Psoas muscle (tissue), 8 donors: ENCODE measurements at places on chromosomes 3 and 15. TPM values are rescaled to one million over a fixed set of nuclear protein-coding genes. Genes with fewer than 3 reads are reported as not detected.

The ADAMTSL3 gene
- 2.1 TPM for total RNA-seq

The BTLA gene
- total RNA-seq, result not detected

The LSAMP gene
- 0.17 TPM for total RNA-seq

The AMT gene
- total RNA-seq, result 5.3 TPM

The GRAMD2A gene
- not detected for total RNA-seq

The PRC1 gene
- 2.0 TPM for total RNA-seq

The SLC28A2 gene
- total RNA-seq, result not detected

The UROC1 gene
- total RNA-seq, result not detected

The HES1 gene
- total RNA-seq, result 17.9 TPM

The DUOXA1 gene
- not detected for total RNA-seq

The RETNLB gene
- total RNA-seq, result not detected

The RAB11A gene
- total RNA-seq, result 94.8 TPM

The IFT57 gene
- total RNA-seq, result 12.3 TPM

The TRPC1 gene
- total RNA-seq, result 0.78 TPM

The CHRM5 gene
- not detected for total RNA-seq

The RNU6-1 gene
- not detected for total RNA-seq

The BSN gene
- 0.28 TPM for total RNA-seq

The MGA gene
- 25.8 TPM for total RNA-seq

The SEMA3F gene
- total RNA-seq, result 13.7 TPM

The SKOR1 gene
- total RNA-seq, result 0.34 TPM

The STRIT1 gene
- 1,022 TPM for total RNA-seq

The ZBTB20 gene
- 51.6 TPM for total RNA-seq

The ST3GAL6 gene
- total RNA-seq, result 9.4 TPM

The GPR156 gene
- total RNA-seq, result 0.36 TPM

The USP19 gene
- total RNA-seq, result 109 TPM

The ALG1L2 gene
- total RNA-seq, result not detected

The KNG1 gene
- 0.16 TPM for total RNA-seq

The ZNF620 gene
- total RNA-seq, result 1.3 TPM

The NR1I2 gene
- total RNA-seq, result not detected

The UNC13C gene
- 11.9 TPM for total RNA-seq

The PRICKLE2 gene
- total RNA-seq, result 3.2 TPM

The PLA2G4F gene
- total RNA-seq, result 3.7 TPM

The GPR149 gene
- total RNA-seq, result not detected

The ZNF860 gene
- total RNA-seq, result not detected

The SCAMP5 gene
- total RNA-seq, result 6.3 TPM

The KCNH8 gene
- 0.11 TPM for total RNA-seq

The LEKR1 gene
- total RNA-seq, result 0.30 TPM

The PRTG gene
- total RNA-seq, result 0.92 TPM

The ALPK3 gene
- total RNA-seq, result 245 TPM

The PLA2G4D gene
- not detected for total RNA-seq

The MINAR1 gene
- 0.11 TPM for total RNA-seq

The TMC3 gene
- total RNA-seq, result not detected

The GRM2 gene
- 0.15 TPM for total RNA-seq

The DUOXA2 gene
- total RNA-seq, result not detected

The SERPINI2 gene
- total RNA-seq, result 0.32 TPM

The LPCAT4 gene
- 13.1 TPM for total RNA-seq

The SH3GL3 gene
- not detected for total RNA-seq

The CFAP20DC gene
- total RNA-seq, result not detected

The CCDC39 gene
- 0.80 TPM for total RNA-seq

The C2CD4A gene
- 0.09 TPM for total RNA-seq

The SLTM gene
- 38.2 TPM for total RNA-seq

The MYO5C gene
- 2.2 TPM for total RNA-seq

The GOLGA8N gene
- 3.0 TPM for total RNA-seq
